Immature natural killer cell (primary cell): ENCODE measurements at places on chromosomes 5 and 9. TPM values are rescaled to one million over a fixed set of nuclear protein-coding genes. Genes with fewer than 3 reads are reported as not detected.
A peak's percentile ranks its signal among the peaks of the same experiment; 100 is the strongest.

DNA sequence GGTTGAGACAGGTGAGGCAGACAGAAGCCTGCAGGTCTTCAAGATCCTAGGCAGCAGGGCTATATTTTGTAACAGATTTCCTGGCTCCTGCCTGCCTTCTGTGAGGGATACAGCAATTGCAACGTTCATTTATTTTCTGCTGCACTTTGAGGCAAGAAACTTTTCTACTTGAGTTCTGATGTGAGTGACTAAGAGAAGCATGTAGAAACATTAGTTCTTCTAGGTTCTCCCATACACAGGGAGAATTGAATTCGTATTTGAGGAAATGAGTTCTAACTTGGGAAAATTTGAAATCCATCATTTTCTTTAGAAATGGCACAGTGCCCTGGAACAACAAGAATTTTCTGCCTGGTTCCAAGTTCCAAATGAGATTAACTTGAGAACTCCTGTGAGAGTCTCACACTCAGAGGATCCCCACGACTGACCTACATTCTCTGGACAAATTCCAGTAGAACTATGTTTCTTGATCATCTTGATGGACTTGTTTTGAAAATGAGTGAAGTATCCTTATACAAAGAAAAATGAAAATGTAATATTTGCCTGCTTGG, 15.0 kb downstream of the MAMDC2 start:
- no peaks in the 10 kb centered on the region for H3K27me3 ChIP-seq
- no peak overlapping the region for H3K4me3 ChIP-seq
- no peak for DNase-seq
- H3K27ac ChIP-seq: no peak overlapping the region
- no peaks in the 10 kb centered on the region for H3K36me3 ChIP-seq

DNA sequence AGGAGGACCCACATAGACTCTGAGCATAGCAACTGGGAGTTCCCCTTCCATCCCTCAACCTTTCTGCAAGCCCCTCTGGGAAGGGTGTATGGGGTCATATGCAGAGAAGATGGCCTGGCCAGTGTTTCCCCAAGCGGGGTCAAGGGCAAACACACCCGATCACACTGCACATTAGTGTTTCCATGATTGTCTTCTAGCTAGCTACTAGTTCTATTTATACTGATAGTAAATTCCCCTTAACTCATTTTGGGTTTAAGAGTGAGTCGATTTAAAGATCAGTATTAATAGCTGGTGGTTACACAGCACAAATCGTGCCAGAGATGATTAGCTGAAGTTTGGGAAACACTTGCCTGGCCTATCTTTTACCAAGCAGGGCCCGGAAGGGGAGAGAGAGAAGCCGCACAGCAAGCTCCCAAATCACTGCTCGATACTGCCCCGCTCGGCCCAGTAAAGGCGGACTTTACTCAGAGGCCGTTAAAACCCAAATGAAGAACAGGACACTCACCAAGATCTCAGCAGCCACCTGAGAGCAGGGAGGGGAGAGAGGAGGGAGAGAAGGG, 29.4 kb upstream of the TNIP1 start:
- DNase-seq: no peak
- peak overlapping the region; percentile 51 for H3K27ac ChIP-seq
- H3K4me3 ChIP-seq: no peak overlapping the region
- peaks cover 5% of the 10 kb centered on the region for H3K27me3 ChIP-seq
- H3K36me3 ChIP-seq: peaks cover 55% of the 10 kb centered on the region
- H3K4me1 ChIP-seq: peaks cover 6% of the 10 kb centered on the region

- H3K27me3 ChIP-seq: no peaks in the 10 kb centered on the region
- no peaks in the 10 kb centered on the region for H3K36me3 ChIP-seq
- DNase-seq: no peak
- H3K27ac ChIP-seq: no peak overlapping the region
- H3K4me1 ChIP-seq: no peaks in the 10 kb centered on the region
Observed at GRCh38 chr9:78791779-78792178, 494.9 kb downstream of the PSAT1 start.

- no peaks in the 10 kb centered on the region for H3K27me3 ChIP-seq
- no peak overlapping the region for H3K4me3 ChIP-seq
- H3K27ac ChIP-seq: no peak overlapping the region
- H3K4me1 ChIP-seq: peaks cover 8% of the 10 kb centered on the region
Observed at GRCh38 chr5:56810826-56811225, 4.5 kb upstream of the MAP3K1 start.

- no peaks in the 10 kb centered on the region for H3K4me1 ChIP-seq
- H3K27me3 ChIP-seq: no peaks in the 10 kb centered on the region
- DNase-seq: no peak
Observed at GRCh38 chr5:57889558-57889957, 406.9 kb upstream of the ACTBL2 start.

DNA sequence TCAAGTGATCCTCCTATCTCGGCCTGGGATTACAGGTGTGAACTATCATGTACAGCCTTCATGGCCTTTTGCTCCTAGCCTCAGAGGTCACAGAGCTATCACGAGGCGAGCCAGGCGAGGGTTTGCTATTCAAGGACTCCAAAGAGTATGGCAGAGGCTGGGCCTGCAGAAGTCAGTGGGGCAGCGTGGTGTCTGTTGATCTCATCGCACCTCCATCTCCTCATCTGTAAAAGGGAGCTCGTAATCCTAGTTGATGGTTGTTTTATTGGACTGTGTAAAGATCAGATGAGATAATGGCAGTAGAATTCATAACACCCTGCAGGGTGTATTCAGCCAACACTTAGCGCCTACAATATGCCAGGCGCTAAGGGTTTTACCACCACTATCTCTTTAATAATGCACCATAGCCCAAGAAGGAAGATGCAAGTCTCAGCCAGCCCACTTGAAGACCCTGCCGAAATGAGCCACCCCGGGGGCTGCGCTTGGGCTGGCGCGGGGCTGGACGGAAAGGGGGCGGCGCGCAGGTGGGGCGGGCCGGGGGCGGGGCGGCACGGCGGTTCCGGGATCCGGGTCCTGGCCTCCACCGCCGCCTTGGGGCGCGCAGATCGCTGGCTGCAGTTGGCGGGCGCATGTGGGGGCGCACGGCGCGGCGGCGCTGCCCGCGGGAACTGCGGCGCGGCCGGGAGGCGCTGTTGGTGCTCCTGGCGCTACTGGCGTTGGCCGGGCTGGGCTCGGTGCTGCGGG, at the start of gene GALNT12:
GALNT12 (plus strand) TSS at position 601 of the 744 bp plus-strand sequence; CDS start at position 630, 29 bp downstream.
- H3K4me1 ChIP-seq: peaks cover 19% of the 10 kb centered on the region
- peak within 1 kb of the TSS; percentile 28 for H3K27ac ChIP-seq
- peak within 1 kb of the TSS; percentile 88 for H3K4me3 ChIP-seq
- DNase-seq: peak; percentile 58

- peaks cover 8% of the 10 kb centered on the region for H3K27me3 ChIP-seq
- no peaks in the 10 kb centered on the region for H3K4me1 ChIP-seq
- H3K36me3 ChIP-seq: peaks cover 3% of the 10 kb centered on the region
- no peak for DNase-seq
- no peak overlapping the region for H3K4me3 ChIP-seq
Observed at GRCh38 chr9:114124666-114125475, 25.8 kb upstream of the KIF12 start.

DNA sequence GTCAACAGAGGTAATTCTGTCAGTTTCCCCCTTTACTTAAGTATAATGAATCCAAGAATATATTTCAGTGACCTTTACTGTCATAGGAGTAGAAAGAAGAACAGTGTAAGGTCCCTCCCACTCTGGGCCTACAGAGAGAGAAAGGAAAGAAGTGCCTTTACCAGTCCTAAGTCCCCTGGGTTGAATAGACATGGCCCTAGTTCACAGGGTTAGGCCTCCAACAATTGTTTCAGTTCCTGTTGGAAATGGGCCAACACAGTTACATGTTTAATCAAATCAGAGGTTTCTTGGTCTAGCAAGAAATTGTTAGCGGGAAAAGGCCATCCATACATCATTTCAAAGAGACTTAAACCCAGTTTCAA, 605.6 kb downstream of the MTRR start:
- no peaks in the 10 kb centered on the region for H3K4me1 ChIP-seq
- no peak overlapping the region for H3K27ac ChIP-seq
- H3K4me3 ChIP-seq: no peak overlapping the region
- H3K27me3 ChIP-seq: no peaks in the 10 kb centered on the region
- no peak for DNase-seq

- no peaks in the 10 kb centered on the region for H3K36me3 ChIP-seq
- no peak overlapping the region for H3K27ac ChIP-seq
- no peak overlapping the region for H3K4me3 ChIP-seq
- no peaks in the 10 kb centered on the region for H3K27me3 ChIP-seq
- DNase-seq: no peak
Observed at GRCh38 chr5:35319333-35320002, 89.2 kb upstream of the PRLR start.

GRCh38 chr5:170263906-170264305, 31.1 kb downstream of the C5orf58 start:
- peaks cover 7% of the 10 kb centered on the region for H3K27me3 ChIP-seq
- H3K4me3 ChIP-seq: no peak overlapping the region
- peaks cover 15% of the 10 kb centered on the region for H3K36me3 ChIP-seq
- DNase-seq: no peak

GRCh38 chr9:3455094-3455493, 70.7 kb downstream of the RFX3 start:
- no peak overlapping the region for H3K27ac ChIP-seq
- no peak for DNase-seq
- H3K27me3 ChIP-seq: no peaks in the 10 kb centered on the region
- no peaks in the 10 kb centered on the region for H3K4me1 ChIP-seq

- H3K27ac ChIP-seq: peak overlapping the region; percentile 96
- H3K4me3 ChIP-seq: peak overlapping the region; percentile 89
- peaks cover 2% of the 10 kb centered on the region for H3K27me3 ChIP-seq
- DNase-seq: no peak
- H3K36me3 ChIP-seq: no peaks in the 10 kb centered on the region
Observed at GRCh38 chr9:134456756-134457305, 130.6 kb downstream of the RXRA start.

DNA sequence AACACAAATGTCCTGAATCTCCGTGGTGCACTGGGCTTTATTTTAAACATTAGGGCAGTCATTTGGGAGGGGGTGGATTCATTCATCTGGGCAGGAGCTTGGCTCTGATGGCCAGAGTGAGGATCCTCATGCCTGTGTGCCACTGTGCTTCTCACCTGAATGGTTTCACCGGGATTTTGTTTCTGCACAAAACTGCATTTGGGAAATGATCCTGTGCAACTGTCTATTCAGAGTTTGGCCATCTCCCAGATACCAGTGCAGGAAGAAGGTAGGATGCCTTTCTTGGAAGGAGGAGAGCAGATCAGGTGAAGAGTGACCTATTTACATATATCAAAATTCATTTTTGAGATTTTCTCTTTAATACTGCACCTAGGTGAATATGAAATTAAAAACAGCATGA, 514.4 kb upstream of the SEMA6A start:
- H3K27me3 ChIP-seq: no peaks in the 10 kb centered on the region
- H3K4me3 ChIP-seq: no peak overlapping the region
- H3K4me1 ChIP-seq: no peaks in the 10 kb centered on the region
- no peak for DNase-seq

DNA sequence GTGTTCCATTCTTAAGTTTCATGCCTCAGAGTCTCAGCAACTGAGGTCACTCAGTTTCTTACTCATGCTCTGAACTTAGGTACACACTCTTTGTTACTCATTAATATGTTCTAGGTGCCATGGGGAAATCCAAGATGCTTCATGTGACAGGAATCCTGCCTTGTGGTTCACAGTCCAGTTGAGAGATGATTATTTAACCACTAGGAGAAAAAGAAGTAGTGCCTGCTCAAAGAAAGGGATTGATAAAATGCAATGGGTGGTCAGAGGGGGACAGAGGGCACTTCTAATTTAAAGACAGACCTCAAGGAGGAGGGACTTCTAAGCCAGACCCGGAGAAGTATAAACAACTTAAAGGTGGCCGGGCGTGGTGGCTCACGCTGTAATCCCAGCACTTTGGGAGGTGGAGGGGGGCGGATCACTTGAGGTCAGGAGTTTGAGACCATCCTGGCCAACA, 69.0 kb downstream of the UGCG start:
- H3K4me3 ChIP-seq: no peak overlapping the region
- peaks cover 9% of the 10 kb centered on the region for H3K27me3 ChIP-seq
- H3K27ac ChIP-seq: no peak overlapping the region
- no peaks in the 10 kb centered on the region for H3K36me3 ChIP-seq
- DNase-seq: no peak
- no peaks in the 10 kb centered on the region for H3K4me1 ChIP-seq

DNA sequence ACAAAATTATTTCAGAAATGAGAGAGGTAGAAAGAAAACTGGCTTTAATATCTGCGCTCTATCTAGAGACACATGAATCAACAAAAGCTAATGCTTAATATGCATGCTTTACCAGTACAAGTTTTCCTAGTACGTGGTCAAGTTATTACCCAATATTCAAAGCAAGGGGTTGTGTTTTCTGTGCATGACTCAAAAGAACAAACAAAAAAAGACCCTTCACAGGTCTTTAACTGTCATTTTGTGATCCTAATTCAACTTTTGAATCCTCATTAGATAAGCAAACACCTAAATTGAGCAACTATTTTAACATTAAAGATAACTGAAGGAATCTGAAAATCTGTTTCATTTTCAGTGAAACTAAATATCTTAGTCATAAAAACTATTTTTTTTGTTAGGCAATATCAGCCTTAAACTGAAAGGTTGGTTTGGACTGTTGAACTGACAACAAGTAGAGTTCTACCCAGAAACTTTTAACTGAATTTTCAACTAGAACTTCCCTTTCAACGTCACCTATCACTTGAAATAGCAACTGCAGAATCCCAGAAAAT, 12.5 kb downstream of the ST8SIA4 start:
- DNase-seq: no peak
- H3K27ac ChIP-seq: peak overlapping the region; percentile 92
- peaks cover 14% of the 10 kb centered on the region for H3K36me3 ChIP-seq
- H3K27me3 ChIP-seq: peaks cover 2% of the 10 kb centered on the region
- H3K4me3 ChIP-seq: peak overlapping the region; percentile 78

- no peaks in the 10 kb centered on the region for H3K36me3 ChIP-seq
- H3K27ac ChIP-seq: no peak overlapping the region
- no peak for DNase-seq
Observed at GRCh38 chr5:66516550-66516949, 79.6 kb upstream of the MAST4 start.

- H3K4me1 ChIP-seq: peaks cover 9% of the 10 kb centered on the region
- no peak overlapping the region for H3K27ac ChIP-seq
- H3K4me3 ChIP-seq: no peak overlapping the region
- no peak for DNase-seq
- no peaks in the 10 kb centered on the region for H3K36me3 ChIP-seq
Observed at GRCh38 chr5:57303985-57304384, 130.1 kb downstream of the GPBP1 start.

DNA sequence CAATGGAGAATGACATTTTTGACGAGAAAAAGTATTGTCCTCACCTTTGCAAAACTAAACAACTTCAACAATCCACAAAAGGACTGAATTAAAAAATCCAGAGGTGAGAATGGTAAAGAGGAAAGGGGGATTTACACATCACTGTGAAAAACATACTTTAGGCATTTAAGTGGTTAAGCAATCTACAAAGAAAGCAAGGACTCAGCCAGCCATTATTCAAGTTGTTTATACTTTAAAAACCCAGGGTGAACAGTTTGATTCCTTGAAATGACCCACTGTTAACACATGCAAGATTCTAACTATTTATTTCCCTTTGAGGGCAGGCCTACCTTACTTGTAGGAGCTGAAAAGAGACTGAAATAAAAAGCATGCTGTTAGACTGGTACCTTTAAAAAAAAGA, 29.3 kb downstream of the TUT7 start:
- peaks cover 16% of the 10 kb centered on the region for H3K36me3 ChIP-seq
- peaks cover 29% of the 10 kb centered on the region for H3K4me1 ChIP-seq
- DNase-seq: no peak
- H3K27ac ChIP-seq: no peak overlapping the region
- H3K27me3 ChIP-seq: no peaks in the 10 kb centered on the region

Gene HRCT1
- not detected for polyA plus RNA-seq

Gene FYB1
- polyA plus RNA-seq: 50.6 TPM

Gene SLC36A2
- not detected for polyA plus RNA-seq

Gene LHX3
- not detected for polyA plus RNA-seq

Gene CRHBP
- polyA plus RNA-seq: not detected

Gene BARHL1
- not detected for polyA plus RNA-seq

Gene ZMYND19
- 1.5 TPM for polyA plus RNA-seq

Gene CHSY3
- polyA plus RNA-seq: 0.31 TPM

Gene FAM81B
- polyA plus RNA-seq: 0.55 TPM
